Bronchus fibroblast of lung (primary cell): ENCODE measurements at places on chromosomes 7 and 10. TPM values are rescaled to one million over a fixed set of nuclear protein-coding genes. Genes with fewer than 3 reads are reported as not detected.

The CREM gene
- 36.0 and 40.9 TPM in 2 replicates for total RNA-seq

The LOXL4 gene
- total RNA-seq: 10.0 and 12.4 TPM in 2 replicates

The NANOS1 gene
- total RNA-seq: 0.17 and 0.59 TPM in 2 replicates

The HSPA12A gene
- 4.0 and 4.7 TPM in 2 replicates for total RNA-seq

The NRCAM gene
- total RNA-seq: 3.0 and 4.2 TPM in 2 replicates
